ENCODE measurements at places on chromosomes 7 and 10.
A peak's percentile ranks its signal among the peaks of the same experiment; 100 is the strongest.

GRCh38 chr7:23276376-23276775 lies 22.8 kb upstream of the MALSU1 start:
- no peak for DNase-seq

- peak; percentile 16 for DNase-seq
Observed at GRCh38 chr7:132430861-132431822, 145.1 kb downstream of the PLXNA4 start.

GRCh38 chr10:72274730-72275350 lies 1.1 kb downstream of the DDIT4 start:
- DNase-seq, result peak; percentile 54

GRCh38 chr10:58293989-58294388 lies 25.0 kb downstream of the CISD1 start:
- DNase-seq, result no peak

DNA sequence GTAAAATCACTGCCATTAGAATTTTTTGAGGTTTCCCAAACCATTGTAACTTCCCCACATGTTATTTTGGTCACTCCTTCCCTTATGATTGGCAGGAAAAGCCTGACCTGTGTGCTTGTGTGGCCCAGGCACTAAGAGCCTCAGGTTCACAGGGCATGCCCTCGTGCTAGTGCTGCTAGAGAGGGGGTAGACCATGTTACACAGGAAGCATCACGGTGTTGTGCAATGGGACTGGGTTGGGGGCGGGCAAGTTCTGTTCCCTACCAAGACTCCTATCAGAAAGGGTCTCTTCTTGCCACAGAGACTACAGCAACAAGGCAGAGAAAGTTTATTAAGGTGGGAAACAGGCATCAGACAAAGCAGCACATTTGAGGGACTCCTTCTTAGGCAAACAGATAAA lies 32.2 kb downstream of the LSM5 start:
- no peak for DNase-seq

DNA sequence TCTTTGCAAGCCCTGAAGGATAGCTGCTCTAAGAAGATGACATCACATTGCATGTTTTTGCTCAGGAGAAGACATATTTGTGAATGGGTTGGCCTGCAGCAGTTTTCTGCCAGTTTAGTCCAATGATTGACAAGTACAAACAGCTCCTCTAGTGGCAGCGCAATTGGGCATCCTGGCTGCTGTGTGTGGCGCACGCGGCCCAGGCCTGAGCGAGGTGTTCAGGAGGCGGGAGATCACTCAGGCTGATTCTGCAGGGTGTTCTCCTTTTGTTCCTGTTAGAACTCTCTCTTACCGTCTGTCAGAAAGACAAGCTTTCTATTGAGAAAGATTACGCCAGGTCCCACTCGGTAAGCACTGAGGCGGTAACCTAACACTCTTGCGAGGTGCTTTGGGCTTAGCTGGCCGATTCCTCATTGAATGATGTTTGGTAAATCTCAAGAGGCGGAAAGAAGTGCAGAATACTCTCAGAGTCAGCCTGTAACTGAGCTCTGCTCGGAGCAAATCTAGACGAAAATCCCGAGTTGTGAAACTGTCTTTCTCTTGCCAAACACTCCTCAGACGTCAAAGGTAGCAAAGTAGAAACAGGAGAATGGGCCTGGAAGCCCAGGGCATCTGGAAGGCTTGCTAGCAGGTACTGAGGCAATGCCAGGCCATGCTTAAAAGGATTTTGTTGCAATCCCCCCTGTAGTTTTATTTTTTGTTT lies 219.2 kb upstream of the BMPER start:
- no peak for DNase-seq

- DNase-seq, result no peak
Observed at GRCh38 chr10:15387021-15387420, 15.9 kb upstream of the FAM171A1 start.

GRCh38 chr10:104220522-104220921 lies 11.6 kb downstream of the CFAP43 start:
- no peak for DNase-seq

GRCh38 chr10:99850021-99850766 lies 67.8 kb downstream of the ABCC2 start:
- DNase-seq, result no peak

- no peak for DNase-seq
Observed at GRCh38 chr7:110568932-110569331, 522.0 kb upstream of the LRRN3 start.

DNA sequence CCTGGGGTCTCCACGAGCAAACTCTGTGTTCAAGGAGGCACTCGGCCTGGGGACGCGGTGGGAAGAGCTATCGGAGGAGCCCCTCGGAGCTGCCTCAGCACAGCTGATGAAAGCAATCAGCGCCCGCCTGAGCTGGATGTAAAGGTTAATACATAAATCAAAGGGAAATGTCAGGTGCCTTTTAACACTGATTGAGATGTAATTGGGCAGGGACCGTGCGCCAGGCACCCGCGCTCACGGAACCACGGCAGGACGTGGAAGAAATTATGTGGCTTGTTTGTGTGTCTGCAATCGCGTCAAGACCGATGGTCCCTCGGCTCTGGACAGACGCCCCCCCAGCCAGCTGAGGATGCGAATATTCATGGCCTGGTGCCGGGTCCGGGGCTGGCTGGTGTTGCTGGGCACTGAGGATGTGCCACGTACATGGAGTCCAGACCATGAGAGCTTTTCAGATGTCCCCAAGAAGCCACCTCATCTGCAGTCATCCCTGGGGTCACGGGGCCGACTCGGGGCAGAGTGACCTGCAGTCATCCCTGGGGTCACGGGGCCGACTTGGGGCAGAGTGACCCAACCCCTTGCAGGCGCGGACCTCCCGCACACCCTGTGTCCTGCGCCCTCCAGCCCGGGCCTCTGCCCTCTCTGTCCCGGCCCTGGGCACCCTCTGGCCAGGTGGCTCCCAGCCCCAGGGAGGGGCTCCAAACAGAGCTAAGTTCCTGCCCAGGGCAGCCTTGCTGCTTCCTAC lies 15.6 kb downstream of the FOXL3 start:
- DNase-seq, result no peak

DNA sequence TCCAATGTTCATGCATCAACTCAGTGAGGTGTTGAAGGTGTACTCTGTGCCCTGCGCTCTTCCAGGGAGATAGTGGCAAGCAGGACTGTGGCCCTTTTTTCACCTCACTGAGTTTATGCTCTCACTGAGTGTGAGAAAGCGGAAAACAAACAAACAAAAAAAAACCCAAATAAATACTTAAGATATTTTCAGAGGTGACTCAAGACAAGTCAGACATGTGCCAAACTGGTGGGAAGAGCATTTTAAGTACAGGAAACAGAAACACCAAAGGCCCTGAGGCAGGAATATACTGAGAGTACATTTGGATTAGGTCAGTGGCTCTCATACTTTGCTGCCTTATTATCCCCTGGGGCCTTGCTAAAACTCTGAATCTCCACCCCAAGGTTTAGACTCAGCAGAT lies 111.9 kb upstream of the IGFBP3 start:
- no peak for DNase-seq

DNA sequence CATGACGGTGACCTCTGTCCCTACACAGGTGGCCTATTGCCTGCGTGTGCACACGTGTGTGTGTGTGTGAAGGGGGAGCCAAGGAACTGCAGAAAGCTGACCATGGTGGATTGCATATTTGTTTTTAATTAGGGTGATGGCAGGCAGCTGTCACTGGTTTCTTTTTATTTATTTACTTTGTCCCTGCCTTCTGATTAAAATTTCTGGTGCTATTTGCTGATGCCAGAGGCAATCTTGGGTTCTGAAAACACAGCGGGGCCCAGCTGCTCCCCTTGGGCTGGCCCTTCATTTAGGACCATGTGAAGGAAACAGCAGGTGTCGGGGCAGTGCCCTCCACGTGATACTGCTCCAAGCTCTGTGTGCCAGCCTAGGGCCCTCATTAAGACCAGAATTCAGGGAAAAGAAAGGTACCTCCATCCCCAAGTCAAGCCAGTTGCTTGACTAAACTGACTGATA lies 71.3 kb upstream of the PODXL start:
- no peak for DNase-seq

- no peak for DNase-seq
Observed at GRCh38 chr7:79459381-79459780, 5.9 kb upstream of the MAGI2 start.

DNA sequence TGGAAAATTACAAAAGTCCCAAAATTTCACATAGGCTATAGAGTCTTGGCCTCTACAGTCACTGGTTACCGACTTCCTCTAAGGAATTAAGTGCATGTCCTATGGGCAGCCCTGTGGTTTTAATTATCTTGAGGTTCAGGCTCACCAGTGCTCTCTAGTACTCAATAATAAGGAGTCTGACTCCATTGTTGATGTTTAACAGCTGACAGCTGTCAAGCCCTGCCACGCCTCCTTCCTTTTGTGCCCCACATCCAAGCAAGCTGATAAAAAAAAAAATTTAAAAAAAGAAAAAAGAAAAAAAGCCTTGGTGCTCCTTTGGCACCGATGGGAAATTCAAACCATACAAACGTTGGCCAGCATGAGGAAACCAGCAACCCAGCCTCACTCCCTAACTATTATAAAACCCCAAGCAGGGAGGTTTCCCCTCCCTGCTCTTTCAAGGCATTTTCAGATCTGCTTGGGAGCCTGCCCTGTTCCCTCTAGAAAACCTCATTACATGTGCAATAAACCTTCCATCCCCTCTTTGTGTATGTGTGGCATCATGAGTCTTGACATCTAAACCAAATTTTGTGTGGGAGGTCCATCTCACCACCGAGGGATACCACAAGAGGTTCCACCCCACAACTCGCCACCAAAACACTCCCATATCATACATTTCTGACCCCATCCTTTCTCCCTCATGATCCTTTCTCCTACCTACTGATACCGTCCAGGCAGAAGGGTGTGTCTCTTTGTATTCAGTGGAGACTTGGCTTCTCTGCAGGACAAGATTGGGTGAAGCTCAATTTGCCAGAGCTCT lies 70.9 kb upstream of the CCDC71L start:
- DNase-seq, result no peak

- no peak for DNase-seq
Observed at GRCh38 chr10:48575901-48576300, 29.0 kb downstream of the ARHGAP22 start.

- no peak for DNase-seq
Observed at GRCh38 chr7:104836976-104837375, 177.0 kb upstream of the KMT2E start.

- DNase-seq, result no peak
Observed at GRCh38 chr7:138679793-138680192, 21.4 kb downstream of the SVOPL start.

DNA sequence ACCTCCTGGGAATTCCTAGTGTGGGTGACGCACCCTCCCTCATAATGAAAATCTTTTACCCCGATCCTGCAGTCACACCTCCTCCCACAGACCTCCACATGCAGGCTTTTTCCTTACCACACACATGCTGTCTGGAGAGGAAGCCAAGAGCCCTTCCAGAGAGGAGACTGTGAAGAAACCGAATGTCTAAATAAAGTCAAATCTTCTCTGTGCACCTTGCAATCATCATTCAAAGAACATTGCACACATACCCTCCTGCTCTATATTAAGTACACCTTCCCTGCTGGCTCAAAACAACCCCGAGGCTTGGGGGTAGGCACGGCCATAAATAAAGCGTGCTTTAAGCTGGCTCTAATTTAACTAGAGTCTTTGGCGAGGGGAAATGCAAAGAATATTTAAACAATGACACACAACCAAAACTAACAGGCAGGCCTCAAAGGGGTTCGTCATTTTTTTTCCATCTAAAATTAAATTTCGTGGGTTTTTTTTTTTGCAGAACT lies 34.9 kb downstream of the CALML3 start:
- DNase-seq, result no peak

DNA sequence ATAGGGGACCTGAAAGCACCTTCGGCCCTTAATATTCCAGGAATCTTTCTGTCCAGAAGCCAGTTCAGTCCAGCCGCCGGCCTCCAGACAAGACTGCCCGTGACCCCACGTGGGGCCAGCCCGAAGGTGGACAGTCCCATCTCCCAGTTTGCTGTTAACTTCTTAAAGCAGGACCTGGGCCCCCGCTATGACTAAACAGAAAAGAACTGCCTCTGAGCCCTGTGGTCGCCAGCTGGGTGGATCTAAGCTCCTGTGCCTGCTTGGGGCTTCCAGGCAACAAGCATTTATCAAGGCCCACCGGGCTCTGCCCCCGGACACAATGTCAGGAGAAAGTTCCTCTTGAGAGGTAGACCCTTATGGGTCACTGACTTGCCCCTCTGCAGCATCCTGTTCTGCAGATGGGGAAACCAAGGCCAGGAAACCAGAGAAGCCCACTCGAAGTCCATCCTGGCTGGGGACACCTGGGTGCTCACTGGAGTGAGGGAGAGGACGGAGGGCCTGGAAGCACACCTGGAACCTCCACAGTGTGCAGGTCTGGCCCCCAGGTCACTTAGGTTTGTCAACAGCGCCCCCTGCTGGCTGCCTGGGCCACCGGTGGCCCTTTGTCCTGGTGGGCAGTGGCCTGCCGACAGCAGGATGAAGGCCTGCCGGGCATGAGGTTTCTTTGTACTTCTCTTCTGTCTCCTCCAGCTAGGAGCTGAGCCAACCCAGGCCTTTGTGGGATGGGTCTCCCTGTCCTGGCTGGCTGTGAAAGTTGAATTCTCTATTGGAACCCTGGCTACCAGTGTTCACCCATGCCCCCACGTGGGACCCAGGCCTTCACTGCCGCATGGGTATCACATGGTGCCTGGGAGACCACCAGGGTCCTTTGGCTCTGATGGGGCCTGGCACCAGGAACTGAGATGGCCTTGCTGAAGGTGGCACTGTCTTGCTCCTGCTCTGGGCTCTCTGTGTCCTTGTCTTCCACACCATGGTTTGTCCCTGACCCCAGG lies 128.0 kb downstream of the ZMIZ1 start:
- peak; percentile 63 for DNase-seq

- no peak for DNase-seq
Observed at GRCh38 chr10:70832221-70832620, 16.5 kb downstream of the SGPL1 start.

- no peak for DNase-seq
Observed at GRCh38 chr7:2261611-2262010, 19.6 kb downstream of the NUDT1 start.

DNA sequence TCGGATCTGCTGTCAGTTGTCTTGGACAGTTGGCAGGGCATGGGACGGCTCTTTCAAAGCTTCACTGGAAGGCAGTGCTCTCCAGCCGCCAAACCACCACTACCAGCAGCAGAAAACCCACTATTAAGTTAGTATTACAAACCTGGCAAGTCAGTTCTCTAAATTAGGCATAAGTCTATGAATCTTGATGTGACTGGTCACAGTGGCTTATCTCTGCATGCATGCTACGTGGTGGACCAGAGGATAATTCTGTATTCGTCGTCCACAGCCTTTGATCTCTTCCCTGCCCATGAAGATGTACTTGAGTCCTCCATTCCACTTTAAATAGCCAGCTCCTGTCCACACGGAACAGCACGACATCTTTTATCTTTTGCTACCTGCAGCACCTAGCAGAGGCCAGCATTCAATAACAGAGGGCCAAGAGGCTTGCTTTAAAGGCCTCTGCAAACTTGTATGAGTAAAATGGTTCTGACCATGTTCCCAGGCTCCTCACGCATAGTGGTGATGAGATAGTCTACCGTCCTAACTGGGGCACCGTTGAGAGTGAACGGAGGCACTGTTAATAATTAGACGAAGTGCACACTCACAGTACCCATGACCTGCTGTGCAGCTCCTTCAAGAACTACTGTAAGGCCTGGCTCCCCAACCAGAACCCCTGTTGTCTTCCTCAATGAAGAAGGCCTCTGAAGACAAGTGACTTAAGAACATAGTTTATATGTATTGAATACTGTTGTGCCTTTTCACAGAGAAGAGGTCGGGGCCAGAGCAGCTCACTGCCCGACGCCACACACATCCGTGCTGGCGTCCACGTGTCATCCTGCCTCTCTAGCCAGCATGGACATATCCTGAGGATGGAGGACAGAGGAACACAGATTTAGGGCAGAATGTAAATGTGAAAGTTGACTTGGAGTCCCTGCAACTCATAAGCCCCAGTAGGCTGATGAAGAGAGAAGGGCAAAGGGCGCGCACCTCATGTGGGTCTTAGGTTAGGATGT lies 1.0 kb downstream of the GPR146 start:
- no peak for DNase-seq

GRCh38 chr10:116691635-116692034 lies 50.7 kb downstream of the HSPA12A start:
- no peak for DNase-seq
